ENCODE measurements at places on chromosomes 11 and 22. TPM values are rescaled to one million over a fixed set of nuclear protein-coding genes. Genes with fewer than 3 reads are reported as not detected.

DNA sequence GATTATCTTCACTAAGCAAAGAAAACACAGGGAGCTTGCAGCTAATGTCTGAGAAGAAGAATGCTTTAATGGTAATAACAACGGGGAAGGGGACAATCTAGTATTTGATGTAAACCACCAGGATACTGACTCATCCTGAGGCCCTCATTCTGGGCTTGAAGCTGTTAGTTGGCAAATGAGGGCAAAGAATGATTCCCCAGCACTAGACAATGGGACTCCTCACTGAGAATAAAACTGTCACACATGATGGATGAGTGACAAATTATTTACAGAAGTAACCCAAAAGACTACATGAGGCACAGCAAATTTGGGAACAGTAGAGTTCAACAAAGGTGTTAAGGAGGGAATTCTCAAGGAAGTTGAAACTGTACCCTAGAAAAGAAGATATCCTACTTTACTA, 76.3 kb downstream of the FAM168A start:
- H3K27ac ChIP-seq = peak overlapping the region; percentile 61
- DNase-seq = peak; percentile 11
- H3K27me3 ChIP-seq = peaks cover 3% of the 10 kb centered on the region
- H3K36me3 ChIP-seq = no peaks in the 10 kb centered on the region
- no peak overlapping the region for H3K4me3 ChIP-seq

DNA sequence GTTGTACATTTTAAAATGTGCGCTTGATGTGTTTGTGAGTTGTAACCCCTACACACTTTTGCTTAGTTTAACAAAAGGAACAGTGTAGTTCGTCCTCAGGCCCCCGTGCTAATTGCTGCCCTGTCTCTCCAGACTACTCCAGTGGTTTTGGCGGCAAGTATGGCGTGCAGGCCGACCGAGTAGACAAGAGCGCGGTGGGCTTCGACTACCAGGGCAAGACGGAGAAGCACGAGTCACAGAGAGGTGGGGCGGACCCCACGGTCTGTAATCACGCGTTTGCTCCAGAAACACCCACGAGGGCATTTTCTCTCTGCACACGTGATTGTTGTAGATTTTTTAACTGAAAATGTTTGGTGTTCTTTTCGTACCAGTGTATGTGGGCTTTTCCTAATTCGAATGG, 18.6 kb downstream of the CTTN start:
- H3K36me3 ChIP-seq = peaks cover 55% of the 10 kb centered on the region
- no peak overlapping the region for H3K27ac ChIP-seq
- H3K4me3 ChIP-seq = no peak overlapping the region
- H3K4me1 ChIP-seq = peaks cover 22% of the 10 kb centered on the region
- DNase-seq = no peak
- H3K27me3 ChIP-seq = peaks cover 6% of the 10 kb centered on the region

The IFITM10 gene
- 0.38 TPM for total RNA-seq

GRCh38 chr11:64720167-64720566, 2.8 kb downstream of the NRXN2 start:
- no peaks in the 10 kb centered on the region for H3K36me3 ChIP-seq
- no peak overlapping the region for H3K27ac ChIP-seq
- H3K27me3 ChIP-seq = peaks cover 62% of the 10 kb centered on the region
- H3K4me1 ChIP-seq = no peaks in the 10 kb centered on the region

DNA sequence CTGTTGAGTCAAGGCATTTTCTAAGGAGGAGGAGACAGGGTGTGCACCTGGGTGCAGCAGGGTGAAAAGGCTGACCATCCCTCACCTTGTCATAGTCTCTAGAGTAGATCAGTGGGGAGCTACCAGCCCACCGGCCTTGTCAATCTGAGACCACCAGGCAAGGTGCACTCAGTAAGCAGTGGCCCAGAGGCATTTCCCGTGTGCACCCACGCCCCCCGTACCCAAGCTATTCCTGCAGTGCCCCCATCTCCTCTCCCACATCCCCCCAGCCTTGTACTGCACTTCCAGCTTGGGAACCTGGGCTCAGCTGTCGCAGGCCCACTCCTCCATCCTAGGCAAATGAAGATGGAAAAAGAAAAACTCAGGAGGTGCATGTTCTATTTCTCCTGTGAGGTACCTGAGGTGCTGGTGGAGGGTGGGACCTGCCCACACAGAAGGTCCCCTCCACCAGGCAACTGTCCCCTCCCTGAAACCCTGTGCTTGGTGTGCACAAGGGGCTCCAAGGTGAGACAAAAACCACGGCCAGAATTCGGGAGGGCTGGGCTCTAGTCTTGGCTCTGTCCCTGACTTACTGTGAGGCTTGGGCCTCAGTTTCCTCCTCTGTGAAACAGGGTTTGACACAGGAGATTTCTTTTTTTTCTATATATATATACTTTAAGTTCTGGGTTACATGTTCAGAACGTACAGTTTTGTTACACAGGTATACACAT, 8.4 kb downstream of the P2RY2 start:
- H3K27me3 ChIP-seq = peaks cover 10% of the 10 kb centered on the region
- no peak overlapping the region for H3K4me3 ChIP-seq
- H3K4me1 ChIP-seq = no peaks in the 10 kb centered on the region
- no peak for DNase-seq
- H3K36me3 ChIP-seq = no peaks in the 10 kb centered on the region

DNA sequence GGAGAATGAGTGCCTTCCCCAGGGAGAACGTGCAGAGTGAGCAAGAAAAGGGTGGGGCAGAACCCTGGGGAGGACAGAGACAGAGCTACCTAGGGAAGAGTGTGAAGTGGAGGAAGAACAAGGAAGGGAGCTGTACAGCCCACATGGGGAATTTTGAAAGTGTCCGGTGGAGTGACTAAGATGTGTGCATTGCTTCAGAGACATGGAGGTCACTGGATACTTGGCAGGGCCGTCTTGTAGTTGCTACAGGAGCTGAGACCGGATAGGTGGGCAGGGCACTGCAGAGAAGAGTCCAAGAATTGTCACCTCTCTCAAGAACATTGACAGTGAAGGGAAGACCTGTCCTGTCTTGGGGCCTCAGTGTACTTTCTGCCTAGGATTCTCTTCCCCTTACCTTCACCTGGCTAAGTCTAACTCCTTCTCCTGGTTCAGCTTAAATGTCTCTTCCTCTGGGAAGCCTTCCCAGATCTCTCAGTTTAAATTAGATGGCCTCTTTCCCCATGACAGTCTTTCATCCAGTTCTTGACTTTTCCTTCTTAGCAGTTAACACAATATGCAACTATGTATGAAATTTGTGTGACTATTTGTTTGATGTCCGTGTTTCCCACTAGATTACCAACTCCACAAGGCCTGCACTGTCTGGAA, 9.2 kb upstream of the P2RY6 start:
- no peaks in the 10 kb centered on the region for H3K36me3 ChIP-seq
- DNase-seq = peak; percentile 37
- H3K4me3 ChIP-seq = no peak overlapping the region
- no peak overlapping the region for H3K27ac ChIP-seq
- H3K27me3 ChIP-seq = peaks cover 13% of the 10 kb centered on the region

The TYMP gene
- total RNA-seq = 1.6 TPM

GRCh38 chr11:20156280-20156875, 3.9 kb downstream of the DBX1 start:
- peaks cover 51% of the 10 kb centered on the region for H3K27me3 ChIP-seq
- H3K4me3 ChIP-seq = no peak overlapping the region
- peaks cover 17% of the 10 kb centered on the region for H3K36me3 ChIP-seq
- 0 out of 2 replicates have a peak, but pooled peaks cover 8% of the 10 kb centered on the region for H3K4me1 ChIP-seq

DNA sequence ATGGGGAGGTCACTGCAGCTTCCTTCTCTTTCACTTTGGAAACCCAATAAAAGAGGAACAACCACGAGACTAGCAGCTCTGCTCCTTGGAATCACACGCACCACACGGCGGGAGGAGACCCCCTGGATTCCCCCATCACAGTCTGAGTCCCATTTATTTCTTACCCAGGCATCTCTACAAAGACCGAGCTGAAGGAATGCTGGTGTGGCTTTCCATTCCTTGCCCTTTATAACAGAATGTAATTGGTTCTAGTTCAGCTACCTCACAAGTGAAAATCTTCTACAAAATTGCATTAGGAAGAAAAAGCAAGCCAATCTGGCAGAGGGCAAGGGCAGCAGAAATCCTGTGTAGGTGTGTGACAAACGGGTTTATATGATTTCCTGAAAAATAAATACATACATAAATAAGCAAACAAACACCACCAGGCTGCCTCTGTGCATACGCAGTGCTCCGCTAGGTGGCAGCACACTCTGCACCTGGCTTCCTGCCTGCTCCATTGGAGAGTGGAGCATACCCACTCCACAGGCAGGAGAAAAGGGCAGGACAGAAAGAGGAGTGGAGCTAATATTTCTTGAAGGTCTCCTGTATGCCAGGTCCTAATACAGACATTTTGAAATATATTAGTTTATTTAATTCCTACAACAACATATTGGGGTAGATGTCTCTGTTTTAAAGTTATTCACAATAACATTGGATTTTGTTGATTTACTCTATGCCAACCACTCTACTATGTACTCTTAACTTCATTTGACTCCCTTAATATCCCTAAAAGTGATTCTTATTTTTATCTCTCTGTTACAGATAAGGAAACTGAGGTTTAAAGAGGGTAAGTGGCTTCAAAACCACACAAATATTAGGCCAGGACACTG, 673.1 kb downstream of the KCNA4 start:
- H3K4me1 ChIP-seq = peaks cover 21% of the 10 kb centered on the region
- H3K36me3 ChIP-seq = no peaks in the 10 kb centered on the region
- peak; percentile 43 for DNase-seq
- H3K4me3 ChIP-seq = peak overlapping the region; percentile 74

The ASPHD2 gene
- total RNA-seq = 1.0 TPM

Data from HFFc6 (cell line).